CD4-positive, alpha-beta T cell treated with Interleukin-6 at 100 ng/mL for 8 hours (primary cell): ENCODE measurements at places on chromosomes 12 and 14.

GRCh38 chr14:26527095-26527494, 70.7 kb downstream of the NOVA1 start:
- no peak for DNase-seq

DNA sequence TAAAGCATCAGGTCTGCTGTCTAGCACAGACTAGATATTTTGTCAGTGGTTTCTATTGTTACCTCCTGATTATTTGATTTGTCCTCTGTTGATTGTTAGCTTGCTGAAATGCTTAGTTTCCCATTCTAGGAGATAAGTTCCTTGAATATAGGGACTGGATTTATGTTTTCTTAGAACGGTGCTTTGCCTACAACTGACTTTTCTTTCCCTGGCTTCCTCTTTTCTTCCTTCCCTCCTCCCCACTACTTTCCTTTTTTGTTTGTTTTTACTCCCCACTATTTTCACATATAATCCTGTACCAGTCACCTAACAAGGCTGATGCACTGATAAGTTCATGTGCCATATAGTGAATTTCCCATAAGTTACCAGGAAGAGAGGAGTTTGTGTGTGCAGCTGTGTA, 58.5 kb upstream of the METAP2 start:
- no peak for DNase-seq

- DNase-seq: no peak
Observed at GRCh38 chr12:76272287-76272686, 75.9 kb downstream of the BBS10 start.

- no peak for DNase-seq
Observed at GRCh38 chr12:27367078-27367477, 34.4 kb downstream of the BMAL2 start.

GRCh38 chr12:1435456-1435855, 158.9 kb downstream of the FBXL14 start:
- DNase-seq: no peak

GRCh38 chr14:85943192-85943591, 413.2 kb downstream of the FLRT2 start:
- no peak for DNase-seq

DNA sequence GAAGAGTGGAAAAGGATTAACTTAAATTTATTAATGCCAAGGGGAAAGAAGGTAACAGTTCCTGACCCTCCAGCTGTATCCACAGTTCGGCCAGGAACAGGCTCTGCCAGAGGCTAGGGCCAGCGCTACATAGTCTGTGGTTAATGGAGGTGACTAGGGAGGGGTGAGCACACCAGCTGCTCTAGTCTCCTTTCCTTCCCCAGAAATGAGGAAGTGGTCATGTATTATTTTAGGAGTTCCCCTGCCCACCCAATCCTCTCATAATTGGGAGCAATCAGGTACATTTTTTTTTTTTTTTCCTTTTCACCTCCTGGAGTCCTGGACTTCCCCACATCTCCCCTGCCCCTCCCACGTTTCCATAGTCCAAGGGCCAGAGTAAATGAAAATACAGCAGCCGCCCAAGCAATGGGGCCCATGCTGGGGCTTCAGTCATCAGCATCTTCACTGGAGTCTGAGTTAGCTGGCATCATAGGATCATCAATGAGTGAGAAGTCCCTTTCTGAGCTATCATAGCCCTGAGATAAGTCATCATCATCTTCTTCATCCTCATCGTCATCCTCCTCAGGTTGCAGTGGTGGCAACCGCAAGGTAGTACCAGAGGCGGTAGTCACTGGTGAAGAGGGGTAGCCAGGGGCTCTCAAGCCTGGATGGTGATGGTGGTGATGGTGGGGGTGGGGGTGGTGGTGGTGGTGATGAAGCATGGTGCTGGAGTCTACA, 1.5 kb upstream of the SUPT16H start:
- DNase-seq: no peak
